ENCODE measurements at places on chromosomes 4 and X.

GRCh38 chr4:5162909-5163508 lies 111.7 kb downstream of the STK32B start:
- DNase-seq = no peak

DNA sequence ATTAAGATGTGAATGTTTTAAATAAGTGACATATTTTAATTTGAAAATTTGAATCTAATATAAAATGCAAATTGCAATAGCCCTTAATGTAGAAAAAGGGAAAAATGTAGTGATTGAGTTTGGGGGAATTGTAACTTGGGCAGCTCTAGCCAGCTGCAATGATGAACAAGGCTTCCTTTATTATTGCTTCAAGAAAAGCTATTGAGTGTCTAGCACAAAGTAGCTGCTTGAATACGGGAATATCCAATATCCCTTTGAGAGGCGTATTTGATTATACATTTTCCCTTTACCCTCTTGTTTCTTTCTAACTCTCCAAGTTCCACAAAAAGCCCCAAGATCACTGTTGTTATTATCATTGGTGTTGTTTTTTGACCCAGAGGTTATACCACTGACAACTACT lies 21.8 kb downstream of the IL1RAPL1 start:
- DNase-seq = no peak

- no peak for DNase-seq
Observed at GRCh38 chr4:57374866-57375595, 264.8 kb upstream of the IGFBP7 start.

DNA sequence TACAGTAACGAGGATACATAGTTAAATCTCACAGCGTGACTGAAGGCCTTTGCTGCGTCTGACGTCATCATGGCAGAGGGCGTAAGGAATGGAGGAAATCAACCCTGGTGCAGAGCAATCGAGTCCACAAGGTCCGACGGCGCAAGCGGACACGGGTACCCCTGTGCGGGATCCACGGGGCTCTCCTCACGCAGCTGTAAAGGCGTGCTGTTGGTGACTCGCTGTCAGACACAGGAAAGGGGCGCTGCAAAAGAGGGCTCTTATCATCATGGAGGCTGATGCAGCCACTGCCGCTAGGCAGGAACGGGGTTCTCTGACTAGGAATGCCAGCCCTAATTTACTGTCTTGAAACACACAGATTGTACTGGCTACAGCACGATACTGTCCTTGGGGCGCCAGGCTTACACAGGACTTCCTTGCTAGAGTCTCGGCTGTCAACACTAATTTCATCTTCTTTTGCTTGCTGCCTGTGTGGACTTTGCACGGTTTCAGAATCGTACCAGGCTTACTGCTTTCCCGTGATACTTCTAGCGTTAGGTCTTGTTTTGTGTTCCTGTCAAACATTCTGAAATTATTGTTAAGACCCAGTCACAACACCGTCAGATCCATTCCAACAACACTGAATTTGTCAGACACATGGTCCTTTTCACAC lies 13.6 kb downstream of the RNF212 start:
- no peak for DNase-seq

DNA sequence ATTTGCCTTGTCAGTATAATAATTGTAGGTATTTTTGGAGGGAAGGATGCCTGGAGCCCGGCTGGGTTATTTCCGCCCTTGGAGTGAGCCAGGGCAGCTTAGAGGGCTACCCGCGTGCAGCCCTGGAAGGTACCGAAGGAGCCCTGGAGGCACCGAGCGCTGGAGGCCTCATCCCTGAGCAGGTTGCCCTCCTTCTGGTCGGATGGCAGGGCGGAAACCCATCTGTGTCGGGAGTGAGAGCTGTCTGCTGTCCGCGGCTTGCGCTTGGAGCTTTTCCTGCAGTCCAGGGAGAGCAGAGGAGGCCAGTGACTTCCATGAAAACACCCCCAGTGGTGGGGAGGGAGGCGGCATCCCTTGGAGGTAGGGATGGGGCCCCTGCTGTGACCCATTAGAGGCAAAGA lies 122.1 kb downstream of the TBL1X start:
- DNase-seq = no peak

DNA sequence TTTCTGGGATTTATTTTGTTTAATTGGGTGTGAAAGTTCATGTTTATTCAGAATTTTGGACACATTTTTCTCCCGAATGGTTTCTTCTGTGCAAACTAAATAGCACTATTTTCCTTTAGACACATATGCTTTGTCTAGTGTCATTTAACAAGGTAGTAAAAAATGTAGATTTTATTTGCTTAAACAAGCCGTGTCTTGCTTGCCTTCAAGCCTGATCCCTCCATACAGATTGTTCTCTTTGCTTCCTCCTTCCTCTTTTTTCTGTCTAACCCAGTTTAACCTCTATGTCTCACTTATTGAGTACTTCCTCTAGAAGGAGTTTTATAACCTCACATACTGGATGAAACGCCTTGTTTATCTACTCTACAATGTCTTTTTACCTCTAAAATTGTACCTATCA lies 211.8 kb downstream of the NPFFR2 start:
- no peak for DNase-seq

GRCh38 chrX:8688776-8689175 lies 43.2 kb downstream of the ANOS1 start:
- DNase-seq = no peak

DNA sequence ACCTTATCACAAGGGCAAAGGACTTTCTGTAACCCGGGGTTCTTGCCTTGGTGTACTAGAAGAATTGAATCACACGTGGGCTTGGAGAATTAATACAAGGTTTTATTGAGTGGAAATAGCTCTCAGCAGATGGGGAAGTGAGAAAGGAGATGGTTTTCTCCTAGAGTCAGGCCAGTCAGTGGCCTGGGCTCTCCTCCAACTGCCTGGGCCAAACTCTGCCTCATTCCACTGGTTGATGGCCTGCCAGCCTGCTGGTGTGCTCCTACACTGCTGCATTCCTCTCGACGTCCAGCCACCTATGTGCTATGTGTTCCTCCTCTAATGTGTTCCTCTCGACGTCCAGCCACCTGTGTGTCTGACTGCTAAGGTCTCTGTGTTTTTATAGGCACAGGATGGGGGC lies 35.3 kb upstream of the SPIN2A start:
- peak; percentile 48 for DNase-seq

GRCh38 chr4:37561196-37561802 lies 124.9 kb downstream of the RELL1 start:
- DNase-seq = no peak

GRCh38 chr4:4791299-4792111 lies 68.0 kb upstream of the MSX1 start:
- no peak for DNase-seq

DNA sequence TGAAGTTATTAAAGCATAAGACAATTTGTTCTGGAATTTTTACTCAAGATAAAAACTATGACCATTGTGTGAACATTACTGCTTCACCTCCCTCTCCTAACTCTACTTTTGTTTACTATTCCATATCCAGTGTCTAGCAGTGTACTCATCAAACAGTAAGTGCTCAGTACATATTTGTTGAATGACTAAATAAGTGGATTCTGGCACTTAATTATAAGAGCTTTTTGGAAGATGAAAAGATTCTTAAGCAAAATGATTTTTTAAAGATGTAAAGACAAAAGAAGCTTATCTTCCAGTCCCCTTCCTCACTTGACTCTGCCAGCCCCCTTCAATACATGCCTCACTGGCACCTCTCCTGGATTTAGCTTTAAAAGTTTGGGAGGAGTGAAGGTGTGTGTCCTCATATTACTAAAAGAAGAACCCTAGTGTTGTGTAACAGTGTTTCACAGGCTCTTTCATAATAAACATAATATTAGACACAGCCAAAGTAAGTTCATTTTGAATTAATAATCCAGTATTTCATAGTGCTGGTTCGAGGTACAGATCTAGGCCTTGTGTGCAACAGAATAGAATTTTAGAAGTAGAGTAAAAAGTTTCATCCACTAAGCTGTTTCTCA lies 53.0 kb downstream of the GAB1 start:
- DNase-seq = no peak

GRCh38 chrX:103573202-103573601 lies 12.1 kb upstream of the TCEAL4 start:
- no peak for DNase-seq

- no peak for DNase-seq
Observed at GRCh38 chr4:76276813-76277212, 25.3 kb downstream of the FAM47E start.

GRCh38 chrX:68894513-68895340 lies 65.9 kb downstream of the EFNB1 start:
- peak; percentile 75 for DNase-seq

DNA sequence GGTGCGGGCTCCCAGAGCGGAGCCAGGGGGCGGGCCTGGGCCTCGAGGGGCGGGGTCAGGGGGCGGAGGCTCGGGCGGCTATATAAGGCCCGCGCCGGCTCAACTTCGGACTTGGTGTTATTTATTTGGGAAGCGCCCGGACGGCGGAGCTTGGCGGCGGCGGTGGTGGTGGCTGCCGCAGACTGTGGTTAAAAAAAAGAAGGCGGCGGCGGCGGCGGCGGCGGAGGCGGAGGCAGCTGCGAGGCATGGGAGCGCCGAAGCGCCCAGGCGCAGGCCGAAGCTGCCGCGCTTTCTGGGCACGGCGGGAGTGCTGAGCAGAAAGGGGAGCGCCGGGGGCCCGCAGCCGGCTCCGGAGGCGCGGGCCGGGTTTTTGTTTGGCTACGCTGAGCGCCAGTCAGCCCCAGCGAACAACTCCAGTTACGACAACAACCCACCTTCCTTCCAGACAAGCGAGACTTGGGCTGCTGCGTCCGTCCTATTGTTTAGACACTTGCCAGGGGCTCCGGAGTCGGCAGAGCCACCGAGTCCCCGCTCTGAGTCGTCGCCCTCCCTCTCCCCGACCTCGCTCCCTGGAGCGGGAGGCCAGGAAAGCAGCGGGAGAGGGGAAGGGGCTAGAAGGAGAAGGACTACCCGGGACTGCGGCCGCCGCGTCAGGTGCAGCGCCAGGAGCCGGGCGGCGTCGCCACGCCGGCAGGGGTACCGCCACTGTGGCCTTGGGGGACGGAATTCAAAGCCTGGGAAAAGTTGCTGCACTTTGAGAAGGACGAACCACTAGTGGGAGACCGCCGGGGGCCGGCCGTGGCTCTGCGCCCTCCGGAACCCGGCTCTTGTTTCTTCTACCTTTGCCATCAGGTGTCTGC lies at the start of gene SLIT2:
SLIT2 (plus strand) TSS at position 110 of the 860 bp plus-strand sequence. CDS start 1,911 bp downstream, outside the sequence.
- peak; percentile 86 for DNase-seq

- DNase-seq = no peak
Observed at GRCh38 chr4:53619431-53619830, 28.1 kb upstream of the LNX1 start.

DNA sequence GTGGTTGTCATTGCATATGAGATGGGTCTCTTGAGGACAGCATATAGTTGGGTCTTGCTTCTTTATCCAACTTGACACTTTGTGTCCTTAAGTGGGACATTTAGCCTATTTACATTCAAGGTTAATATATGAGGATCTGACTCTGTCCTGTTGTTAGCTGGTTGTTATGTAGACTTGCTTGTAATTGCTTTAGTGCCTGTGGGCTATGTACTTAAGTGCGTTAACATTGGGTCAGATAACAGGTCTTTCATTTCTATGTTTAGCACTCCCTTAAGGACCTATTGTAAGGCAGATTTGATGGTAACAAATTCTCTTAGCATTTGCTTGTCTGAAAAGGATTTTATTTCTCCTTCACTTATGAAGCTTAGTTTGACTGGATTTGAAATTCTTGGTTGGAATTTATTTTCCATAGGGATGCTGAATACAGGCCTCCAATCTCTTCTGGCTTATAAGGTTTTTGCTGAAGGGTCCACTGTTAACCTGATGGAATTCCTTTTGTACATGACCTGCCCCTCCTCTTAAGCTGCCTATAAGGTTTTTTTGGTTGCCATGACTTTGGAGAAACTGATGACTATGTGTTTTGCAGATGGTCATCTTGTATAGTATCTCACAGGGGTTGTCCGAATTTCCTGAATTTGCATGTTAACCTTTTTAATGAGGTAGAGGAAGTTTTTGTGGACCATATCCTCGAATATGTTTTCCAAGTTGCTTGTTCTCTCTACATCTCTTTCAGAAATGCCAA lies 162.0 kb downstream of the NKX6-1 start:
- DNase-seq = no peak

DNA sequence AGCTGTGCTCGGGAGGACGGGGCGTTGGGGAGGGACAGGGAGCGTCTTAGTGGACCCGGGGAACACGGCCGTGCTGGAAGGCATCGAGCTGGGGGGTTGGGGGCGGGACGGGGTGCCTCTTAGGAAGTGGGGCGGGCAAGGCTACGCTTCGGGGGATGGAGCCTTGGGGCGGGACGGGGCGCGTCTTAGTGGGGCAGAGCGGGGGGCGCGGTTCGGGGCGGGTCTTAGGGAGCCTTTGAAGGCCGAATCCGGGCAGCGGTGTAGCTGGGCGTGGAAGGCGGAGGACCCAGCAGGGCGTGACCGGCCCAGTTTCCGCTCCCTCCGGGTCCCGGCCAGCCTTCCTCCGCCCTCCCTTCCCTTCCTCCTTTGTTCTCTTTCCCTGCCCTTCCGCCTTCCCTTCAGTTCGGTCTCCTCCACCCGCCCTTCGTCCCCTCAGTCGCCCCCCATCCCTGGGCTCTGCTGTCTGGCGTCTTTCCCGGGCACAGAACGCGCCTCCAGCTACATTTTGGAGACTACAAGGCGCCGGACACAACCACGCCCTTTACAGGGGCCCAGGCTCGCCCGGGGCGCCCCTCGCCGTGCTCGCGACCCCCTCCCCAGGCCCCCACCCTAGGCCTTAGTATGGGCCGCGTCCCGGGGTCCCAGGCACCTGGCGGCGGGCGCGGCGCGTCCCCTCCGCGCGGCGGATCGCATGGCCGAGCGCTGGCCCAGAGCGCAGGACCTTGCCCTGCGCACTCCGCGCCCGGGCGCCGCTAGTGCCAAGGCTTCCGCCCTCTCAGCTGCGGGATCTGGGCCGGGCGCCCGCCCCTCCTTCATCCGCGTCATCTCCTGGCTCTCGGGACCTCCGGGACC lies at the start of gene ARSD:
ARSD (minus strand) TSS at position 757 of the 852 bp plus-strand sequence; CDS start at position 693, 64 bp downstream.
- peak; percentile 92 for DNase-seq

DNA sequence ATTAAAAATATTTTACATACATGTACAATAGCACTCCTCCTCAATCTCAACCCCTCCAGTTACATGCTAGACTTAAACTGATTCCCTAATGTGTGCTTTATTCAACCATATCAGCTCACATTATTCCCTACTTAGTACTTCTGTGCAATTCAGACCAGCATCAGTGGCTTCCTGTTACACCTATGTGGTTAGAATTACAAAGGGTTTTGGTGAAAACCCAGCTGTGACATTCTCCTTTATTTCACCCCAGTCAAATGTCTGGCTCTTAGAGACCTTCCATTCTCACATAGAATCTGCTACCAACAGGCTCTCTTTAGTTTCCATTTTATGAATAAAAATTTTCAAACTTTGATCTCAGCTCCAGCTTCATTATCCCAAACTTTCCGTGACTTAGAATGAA lies 85.2 kb upstream of the SLC7A11 start:
- no peak for DNase-seq

Measured in left ventricle myocardium superior (tissue), 1 donor.